SIG-M5 (cell line): ENCODE measurements at places on chromosomes 5 and 9.

DNA sequence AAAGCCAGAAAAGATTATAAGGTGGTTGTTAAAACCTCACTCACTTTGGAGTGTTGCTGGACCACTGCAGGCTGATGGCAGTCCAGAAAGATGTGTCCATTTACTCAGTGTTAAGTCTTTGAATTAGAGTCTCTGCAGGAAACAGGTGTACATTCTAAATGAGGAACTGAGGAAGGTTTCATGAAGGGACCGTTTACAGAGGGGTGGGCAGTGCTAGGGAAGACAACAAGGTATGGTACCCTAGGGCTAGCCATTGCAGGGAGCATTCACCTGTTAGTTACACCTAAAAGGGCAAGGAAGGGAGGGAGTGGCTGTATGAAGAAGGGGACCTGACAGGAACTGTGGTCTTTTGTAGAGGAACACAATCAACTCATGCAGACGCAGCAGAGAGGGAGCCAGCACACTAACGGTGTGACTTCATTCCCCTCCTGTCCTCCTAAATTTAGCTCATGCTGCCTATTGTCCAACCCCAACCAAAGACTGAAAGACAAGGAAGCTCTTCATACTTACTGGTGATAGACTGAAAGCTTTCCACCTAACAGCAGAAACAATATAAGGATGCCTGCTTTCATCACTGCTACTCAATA is 32.2 kb upstream of the PAX5 start:
- no peak for DNase-seq

GRCh38 chr9:3008091-3008490 is 164.2 kb upstream of the PUM3 start:
- DNase-seq, result no peak

DNA sequence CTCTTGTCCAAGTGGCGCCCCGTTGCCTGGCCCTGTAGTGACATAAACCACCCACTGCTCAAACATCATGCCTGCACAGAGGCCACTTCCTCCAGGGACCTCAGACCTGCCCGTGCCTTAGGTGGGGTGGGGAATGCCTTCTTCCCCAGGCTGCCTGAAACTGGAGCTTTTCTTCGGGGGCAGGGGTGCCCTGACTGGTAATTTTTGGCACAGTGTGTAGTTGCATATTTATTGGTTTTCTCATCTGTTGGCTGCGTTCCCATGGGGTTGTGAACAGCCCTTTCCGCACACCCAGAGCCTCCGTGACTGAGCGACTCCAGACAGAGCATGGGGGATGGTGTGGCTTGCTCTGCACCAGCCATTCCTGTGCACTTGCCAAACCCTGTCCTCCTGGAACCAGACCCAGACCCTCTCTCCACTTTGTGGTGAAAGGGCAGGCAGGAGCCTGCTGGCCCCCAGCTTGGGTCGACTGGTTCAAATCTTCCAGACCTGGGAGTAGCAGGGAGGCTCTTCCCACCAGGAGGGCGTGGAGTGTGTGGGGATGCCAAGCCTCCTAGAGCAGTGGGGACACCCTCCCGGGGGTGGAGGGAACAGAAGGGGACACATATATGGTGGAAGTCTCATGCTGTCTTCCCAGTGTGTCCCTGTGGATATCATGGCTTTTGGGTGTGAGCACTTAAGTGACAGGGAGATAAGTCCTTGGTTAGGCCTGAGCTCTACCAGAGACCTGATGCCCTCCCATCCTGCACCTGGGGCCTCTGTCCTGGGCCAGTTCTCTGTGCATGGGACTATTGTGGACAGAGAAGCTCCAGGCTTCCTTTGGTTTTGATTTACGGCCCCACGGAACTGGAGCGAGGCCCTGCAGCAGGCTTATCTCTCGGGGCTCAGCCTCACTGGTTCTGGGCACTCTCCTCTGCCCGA is 39.6 kb downstream of the WNK2 start:
- DNase-seq, result no peak

DNA sequence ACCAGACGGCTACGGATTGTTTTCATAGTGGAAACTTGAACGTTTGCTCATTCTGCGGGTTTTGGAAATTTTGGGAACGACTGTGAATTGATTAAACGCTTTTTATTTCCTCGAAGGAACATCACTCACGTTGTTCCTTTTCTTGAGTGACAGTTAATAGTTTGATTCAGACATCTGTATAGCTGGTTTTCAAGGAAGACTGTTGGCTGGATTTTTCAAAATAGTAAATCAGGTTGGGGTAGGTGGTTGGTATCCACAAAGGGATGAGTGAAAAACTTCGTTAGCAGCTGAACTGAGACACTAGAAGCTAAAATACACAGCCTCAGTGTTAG is 1.1 kb downstream of the TGFBR1 start:
- DNase-seq, result no peak

GRCh38 chr5:81949462-81949861 is 22.4 kb upstream of the ATG10 start:
- no peak for DNase-seq

DNA sequence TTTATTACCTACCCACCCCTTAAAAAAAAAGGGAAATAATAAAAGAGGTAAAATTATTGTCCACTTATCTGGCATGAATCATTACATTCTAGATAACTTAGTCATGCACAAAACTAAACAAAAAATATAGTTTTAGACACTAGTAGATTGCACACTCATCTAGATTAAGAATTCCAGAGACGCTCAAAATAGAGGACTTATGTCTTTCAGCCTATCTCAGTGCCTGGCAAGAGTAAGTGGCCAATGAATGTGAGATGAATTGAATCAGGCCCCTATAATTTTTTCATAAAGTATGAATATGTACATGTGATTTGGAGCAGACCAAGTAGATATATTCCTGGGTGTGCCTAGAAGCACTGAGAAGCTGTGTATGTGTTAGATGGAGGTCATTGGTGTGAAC is 2.0 kb upstream of the RXFP3 start:
- no peak for DNase-seq

- DNase-seq, result no peak
Observed at GRCh38 chr5:3126639-3127038, 375.2 kb upstream of the IRX2 start.

DNA sequence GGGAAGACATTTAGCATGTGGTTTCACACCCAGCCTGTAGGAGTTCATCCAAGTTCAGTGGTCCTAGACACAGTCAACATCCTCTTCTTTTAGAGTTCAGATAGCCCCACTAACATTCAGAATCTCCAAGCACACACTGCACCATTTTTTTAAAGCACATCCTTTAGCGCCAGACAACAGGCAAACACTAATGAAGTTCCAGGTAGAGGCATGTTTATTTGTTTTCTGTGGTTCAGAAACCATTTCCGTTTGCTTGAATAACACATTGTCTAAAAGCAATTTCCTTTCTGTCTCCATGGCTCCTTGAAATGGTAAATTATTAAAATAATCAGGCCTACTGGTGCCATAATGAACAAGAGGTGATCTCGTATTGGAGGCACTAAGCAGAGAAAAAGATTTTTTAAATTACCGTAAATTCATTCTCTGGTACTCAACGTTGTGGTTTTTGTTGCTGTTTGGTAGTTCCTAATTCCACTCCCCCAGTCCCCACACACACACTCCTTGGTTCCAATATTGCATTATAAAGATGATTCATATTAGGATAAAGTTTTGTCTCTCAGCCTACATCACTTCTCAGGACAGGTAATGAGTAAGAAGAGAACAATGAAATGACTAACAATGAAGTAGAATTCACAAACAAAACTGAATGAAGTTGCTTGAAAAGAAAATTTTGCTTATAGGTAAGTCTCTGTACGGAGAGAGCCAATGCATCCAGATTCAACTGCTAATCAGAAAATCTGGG is 153.1 kb downstream of the PCSK1 start:
- DNase-seq, result no peak

DNA sequence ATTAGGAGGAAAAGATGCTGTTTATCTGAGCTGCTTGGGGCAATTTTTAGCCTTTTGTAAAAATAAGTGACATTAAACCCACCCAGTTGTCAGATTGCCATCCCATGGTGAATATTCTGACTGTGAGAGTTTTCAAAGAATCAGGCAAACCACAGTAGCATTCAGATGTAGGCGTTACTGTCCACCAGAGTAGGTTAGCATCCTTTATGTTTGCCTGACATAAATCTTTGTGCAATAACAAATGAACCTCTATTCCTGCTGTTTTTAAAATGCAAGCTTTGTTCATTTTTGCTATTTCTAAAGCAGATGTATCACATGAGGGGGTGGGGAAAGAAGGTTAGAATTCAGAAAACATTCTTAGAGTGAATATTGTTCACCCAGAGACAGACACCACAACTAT is 427.8 kb downstream of the CDH9 start:
- DNase-seq, result no peak

GRCh38 chr5:57341380-57341979 is 141.1 kb downstream of the ACTBL2 start:
- no peak for DNase-seq

GRCh38 chr9:2241836-2242741 is 226.9 kb downstream of the SMARCA2 start:
- DNase-seq, result peak; percentile 22

DNA sequence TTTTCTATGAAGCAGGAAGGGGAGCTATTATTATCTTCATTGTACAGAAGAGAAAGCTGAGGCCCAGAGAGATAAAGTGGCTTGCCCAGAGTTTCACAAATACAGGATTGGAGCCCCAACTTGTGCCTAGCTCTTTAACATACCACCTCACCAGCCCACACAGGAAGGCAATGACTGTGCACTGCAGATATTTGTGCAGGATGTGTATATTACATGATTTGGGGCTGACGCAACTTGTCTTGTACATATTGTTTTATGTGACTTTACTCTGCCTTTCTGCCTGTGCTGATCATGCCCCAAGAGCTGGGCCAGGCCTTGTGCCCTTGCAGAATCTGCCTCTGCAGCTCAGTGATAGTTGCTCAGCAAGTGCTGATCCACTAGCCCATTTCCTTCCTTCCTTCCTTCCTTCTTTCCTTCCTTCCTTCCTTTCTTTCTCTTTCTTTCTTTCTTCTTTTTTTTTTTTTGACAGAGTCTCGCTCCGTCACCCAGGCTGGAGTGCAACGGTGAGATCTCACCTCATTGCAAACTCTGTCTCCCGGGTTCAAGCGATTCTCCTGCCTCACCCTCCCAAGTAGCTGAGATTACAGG is 106.6 kb upstream of the TBCA start:
- no peak for DNase-seq

- peak; percentile 18 for DNase-seq
Observed at GRCh38 chr5:76468635-76469425, 65.7 kb downstream of the IQGAP2 start.

GRCh38 chr5:38557308-38557710 is 863 bp upstream of the LIFR start:
- DNase-seq, result no peak

DNA sequence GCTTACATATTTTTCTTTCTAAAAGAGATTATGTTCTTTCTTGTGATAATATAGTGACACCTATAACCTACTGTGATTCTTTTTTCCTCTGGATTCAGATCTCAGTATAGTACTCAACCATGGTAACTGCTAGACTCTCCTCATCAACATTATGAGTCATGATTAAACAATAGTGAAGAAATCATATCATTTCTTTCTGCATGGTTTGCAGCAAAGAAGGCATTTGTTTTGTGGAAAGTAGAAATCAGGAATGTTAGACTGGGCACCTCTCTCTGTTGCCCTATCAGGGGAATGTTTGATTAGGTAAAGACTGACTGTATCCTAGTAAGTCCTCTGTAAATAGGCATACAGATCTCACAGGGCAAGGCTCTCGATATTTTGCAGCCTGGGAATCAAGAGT is 25.6 kb upstream of the SMC2 start:
- DNase-seq, result no peak

GRCh38 chr5:55187370-55187769 is 14.4 kb upstream of the CDC20B start:
- DNase-seq, result no peak
